ENCODE measurements at places on chromosomes 1 and 21. TPM values are rescaled to one million over a fixed set of nuclear protein-coding genes. Genes with fewer than 3 reads are reported as not detected.
A peak's percentile ranks its signal among the peaks of the same experiment; 100 is the strongest.

PEF1 gene
- 56.1 TPM for total RNA-seq

ATPAF1 gene
- 33.3 TPM for total RNA-seq

DNA sequence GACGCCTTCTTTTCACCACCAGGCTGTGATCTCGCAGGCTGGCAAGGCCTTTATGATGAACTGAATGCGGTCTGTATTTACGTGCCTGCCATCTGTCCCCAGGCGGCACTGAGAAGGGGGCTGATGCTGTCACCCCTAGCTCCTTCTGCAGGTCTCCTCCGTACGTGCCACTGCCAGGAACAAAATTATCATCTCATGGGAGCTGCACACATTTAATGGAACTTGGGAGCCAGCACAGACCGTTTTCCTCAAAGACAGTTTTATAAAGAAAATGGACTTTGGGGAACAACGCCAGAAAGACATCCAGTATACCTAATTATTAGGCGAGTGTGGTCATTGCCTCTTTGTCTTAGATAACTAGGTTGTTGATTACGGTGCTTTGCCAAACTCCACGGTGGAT lies 434.5 kb downstream of the KIF26B start:
- DNase-seq = no peak

- no peak for DNase-seq
Measured at GRCh38 chr1:79899914-79900313, 893.4 kb upstream of the ADGRL4 start.

GRCh38 chr1:28682840-28683239 lies 14.3 kb downstream of the GMEB1 start:
- DNase-seq = no peak

- no peak for DNase-seq
Measured at GRCh38 chr1:182996816-182997215, 26.4 kb upstream of the LAMC1 start.

DNA sequence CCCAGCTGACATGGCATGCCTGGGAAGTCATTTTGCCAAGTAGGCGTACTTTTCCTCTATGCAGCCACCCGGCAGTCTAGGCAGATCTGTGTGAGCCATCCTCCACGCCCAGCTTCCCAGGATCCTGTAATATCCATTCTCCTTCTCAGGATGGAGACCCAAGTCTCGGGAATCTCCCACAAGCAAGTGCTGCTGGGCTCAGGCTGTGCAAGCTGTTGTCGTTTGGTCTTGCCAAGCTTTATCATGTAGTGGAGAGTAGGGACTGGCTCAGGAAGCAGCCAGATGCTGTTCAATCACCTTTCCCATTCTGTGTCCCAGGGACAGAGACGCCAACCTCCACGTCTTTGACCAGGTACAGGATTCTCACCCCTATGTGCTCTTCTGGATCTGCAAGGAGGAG lies 191.1 kb upstream of the TMEM51 start:
- no peak for DNase-seq

C1QTNF12 gene
- 6.1 TPM for total RNA-seq

DNA sequence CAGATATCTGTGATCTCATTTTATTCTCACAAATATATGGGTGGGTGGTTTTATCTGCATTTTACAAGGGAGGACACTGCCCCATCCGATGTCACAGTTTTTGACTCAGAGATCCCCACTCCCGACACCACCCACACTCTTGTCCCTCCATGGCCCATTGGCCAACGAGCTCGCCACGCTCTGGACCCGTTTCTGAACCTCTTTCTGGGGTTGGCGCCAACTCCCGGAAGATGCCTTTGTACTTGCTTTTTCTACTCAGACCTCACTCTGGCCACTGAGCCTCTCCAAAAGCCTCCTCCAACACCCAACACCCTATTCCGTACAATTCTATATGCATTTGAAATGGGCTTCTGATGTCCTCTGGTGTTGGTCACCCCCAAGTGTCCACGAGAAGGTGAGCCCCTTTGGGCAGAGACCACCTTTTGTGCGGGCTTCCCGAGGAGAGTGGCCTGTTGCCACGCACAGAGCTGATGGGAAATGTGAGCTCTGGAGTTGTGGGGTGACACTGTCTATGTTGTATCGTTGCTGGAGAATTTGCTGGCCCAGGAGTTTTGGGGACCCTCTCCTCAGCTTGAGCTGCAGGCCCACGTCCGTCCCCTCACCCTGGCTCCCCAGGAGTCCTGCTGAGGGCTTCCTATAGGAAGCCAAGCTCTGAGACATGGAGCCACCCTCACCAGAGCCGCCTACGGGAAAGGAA lies 366.9 kb upstream of the VAMP3 start:
- no peak for DNase-seq

KRTAP19-1 gene
- not detected for total RNA-seq

DNA sequence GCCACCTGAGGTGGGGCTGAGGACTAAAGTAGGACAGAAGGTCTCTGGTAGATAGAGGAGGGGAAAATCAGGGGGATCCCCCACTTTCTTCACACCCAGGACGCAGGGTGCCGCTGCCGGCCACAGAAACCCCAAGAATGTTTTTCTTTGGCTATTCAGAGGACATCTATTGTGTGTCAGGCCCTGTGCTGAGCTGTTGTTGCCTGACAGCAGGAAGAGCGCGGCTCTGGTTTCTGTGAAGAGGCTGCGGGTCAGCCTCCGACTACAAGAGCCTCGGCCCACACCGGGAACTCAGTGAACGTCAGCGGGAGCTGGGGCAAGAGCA lies 407 bp upstream of the PIGV start:
- DNase-seq = no peak

GRCh38 chr1:81827942-81828341 lies 27.2 kb downstream of the ADGRL2 start:
- DNase-seq = no peak

DNA sequence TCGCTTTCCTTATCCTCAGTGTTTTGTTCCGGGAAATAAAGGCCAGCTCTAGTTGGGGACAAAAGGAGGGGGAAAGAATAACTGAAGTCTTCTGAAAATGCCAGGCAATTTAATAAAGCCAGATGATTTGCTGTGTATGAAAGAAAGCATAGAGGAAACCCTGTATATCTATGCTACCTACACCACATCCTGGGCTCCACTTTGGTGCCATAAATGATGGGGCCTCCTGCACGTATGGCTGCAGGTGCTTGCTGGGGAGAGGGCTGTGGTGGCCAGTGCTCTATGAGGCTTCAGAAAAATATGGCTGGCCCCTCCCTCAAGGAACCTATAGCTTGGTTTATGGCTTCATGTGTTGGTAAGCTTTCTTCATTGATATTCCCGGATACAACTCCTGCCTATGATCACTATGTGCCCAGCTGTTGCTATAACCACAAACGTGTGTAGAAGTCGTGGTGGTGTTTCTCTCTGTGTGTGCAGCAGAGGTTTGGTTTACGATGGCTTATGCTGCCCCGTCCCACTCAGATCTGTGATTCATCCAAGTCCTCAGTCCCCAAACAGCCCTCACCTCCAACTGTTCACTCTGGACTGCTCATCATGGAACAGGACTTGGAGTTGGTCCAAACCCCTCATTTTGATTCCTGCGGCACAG lies 59.5 kb downstream of the BACE2 start:
- no peak for DNase-seq

- no peak for DNase-seq
Measured at GRCh38 chr1:222653178-222653827, 35.4 kb downstream of the MIA3 start.

DNA sequence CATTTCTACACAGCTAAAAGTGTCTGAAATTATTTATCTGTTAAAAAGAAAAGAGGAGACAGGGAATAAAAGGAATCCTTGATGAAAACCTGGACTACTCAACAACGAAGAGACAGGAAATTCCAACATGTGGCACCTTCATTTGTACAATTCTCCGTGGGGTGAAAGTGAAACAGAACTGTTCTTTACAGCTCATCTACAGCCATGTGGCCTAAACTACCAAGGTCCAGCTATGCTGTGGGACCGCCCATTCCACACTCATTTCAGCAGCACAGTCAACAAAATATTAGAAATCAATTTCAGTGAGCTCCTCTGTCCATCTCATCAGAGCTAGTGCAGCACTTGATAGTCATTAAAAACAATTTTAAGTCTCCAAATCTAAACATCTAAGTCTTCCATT lies 44.0 kb downstream of the UBR4 start:
- no peak for DNase-seq

DNA sequence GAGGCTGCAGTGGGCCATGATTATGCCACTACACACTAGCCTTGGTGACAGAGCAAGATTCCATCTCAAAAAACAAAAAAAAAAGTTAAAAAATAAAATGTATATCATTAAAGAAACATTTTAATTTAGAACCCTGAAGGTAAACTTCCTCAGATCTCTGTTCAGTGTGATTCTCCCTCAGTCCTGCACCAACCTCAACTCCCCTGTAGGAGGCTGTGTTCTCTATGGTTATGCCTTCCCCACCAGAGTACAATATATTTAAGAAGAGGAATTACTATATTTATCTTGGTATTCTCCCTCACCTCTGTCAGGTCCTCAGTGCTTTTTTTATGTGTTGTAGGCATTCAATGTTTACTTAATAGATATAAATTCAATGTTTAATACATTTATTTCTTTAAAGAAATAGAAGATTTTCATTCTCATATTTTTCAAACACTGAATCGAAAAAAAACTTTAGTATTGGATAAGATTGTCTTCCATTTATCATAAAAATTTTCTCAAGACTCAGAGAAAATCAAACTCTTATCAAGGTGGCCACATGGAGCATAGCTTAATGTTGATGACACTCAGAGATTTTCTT lies 4.8 kb upstream of the LRRC8B start:
- DNase-seq = peak; percentile 68

- no peak for DNase-seq
Measured at GRCh38 chr1:161091796-161092507, 2.6 kb upstream of the NECTIN4 start.

- DNase-seq = no peak
Measured at GRCh38 chr1:61556631-61557030, 168.3 kb downstream of the TM2D1 start.

All from OCI-LY7 (cell line).